ENCODE measurements at places on chromosomes 12 and 14. TPM values are rescaled to one million over a fixed set of nuclear protein-coding genes. Genes with fewer than 3 reads are reported as not detected.

Gene KDM2B
- 66.2 TPM for total RNA-seq

Gene VASH1
- 2.1 TPM for total RNA-seq

Gene TSHR
- total RNA-seq = 1.0 TPM

Gene KRT77
- total RNA-seq = not detected

Gene OTOGL
- total RNA-seq = not detected

Gene C12orf54
- not detected for total RNA-seq

Gene RND1
- 1.1 TPM for total RNA-seq

Gene MAP3K12
- total RNA-seq = 26.0 TPM
